Colonic mucosa (tissue), 4 donors: ENCODE measurements at places on chromosomes 2 and 18.
A peak's percentile ranks its signal among the peaks of the same experiment; 100 is the strongest.

GRCh38 chr2:204950695-204951346 is 405.5 kb downstream of the PARD3B start:
- DNase-seq, result no peak

DNA sequence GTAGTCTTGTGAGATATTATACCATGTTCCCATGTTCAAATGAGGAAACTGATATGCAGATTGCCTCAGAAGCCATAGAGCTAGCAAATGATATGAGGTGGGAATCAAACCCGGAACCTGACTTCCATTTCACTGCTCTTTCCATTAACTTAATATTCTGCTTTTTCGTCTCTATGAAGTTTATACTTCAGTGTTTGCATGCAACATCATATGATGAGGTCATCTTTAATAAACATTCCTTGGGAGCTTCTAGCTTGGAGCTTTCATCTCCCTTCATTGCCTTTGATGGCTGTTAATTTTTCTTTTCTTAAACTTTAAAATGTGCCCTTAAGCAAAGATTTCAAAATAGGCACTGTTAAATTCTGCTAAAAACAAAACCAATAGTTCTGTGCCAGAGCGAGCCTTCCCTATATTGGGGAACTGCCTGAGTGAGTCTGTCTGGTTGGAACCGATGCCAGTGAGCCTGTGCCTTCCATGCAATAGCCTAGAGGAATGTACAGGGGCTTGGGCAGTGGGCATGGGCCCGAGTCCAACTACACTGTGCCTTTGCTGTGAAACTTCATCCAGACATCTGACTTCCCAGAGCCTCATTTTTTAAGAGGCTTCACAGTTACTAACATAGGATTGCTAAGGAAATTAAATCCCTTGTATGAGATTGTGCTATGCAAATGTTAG is 91.1 kb upstream of the TMEM200C start:
- no peak for DNase-seq

DNA sequence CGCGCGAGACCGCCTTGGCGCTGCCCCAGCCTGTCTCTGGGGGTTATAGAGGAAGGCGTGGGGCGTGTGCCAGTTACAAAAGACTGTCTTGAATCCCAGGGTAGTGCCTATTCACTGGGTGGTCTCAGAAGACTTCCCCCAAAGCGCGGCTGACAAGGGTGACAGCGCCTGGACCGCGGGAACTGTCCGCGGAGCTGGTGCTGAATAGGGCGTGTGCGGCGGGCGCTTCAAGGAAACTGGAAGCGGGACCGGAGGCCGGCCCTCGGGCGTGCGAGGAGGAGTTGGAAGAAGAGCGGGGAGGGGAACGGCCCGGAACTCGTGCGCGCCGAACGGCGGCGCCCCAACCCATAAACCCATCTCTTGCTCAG is 2.3 kb downstream of the EGR4 start:
- DNase-seq, result peak; percentile 60

- no peak for DNase-seq
These were observed 119.8 kb downstream of the LRATD1 start for GRCh38 chr2:14752295-14752694.

DNA sequence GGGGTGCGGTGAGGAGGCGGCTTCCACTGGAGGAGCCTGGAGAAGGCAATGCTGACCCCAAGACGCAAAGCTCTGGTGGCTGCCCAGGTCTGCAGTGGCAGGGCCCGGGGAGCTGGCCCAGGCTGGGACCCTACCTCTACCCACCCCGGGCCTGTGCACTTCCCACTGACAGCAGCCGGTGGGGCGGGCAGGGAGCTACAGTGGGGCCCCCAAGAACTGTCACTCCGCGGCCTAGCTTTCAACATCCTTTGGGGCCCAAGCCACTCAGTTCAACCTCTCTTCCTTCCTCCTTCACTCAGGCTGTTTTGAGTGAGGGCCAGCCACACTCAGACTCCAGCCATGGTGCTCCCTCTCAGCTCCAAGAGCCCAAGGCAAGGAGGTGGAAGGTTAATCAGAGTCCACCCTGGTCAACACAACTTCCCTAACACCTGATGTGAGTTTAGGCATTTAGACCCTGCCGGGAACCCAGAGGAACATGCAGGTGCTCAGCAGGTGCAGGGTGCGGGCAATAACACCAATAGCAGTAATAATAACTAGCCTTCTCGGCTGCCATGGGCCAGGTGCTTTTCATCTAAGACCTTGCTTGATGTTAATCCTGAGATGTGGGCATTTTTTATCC is 93.6 kb downstream of the ZFP36L2 start:
- no peak for DNase-seq

DNA sequence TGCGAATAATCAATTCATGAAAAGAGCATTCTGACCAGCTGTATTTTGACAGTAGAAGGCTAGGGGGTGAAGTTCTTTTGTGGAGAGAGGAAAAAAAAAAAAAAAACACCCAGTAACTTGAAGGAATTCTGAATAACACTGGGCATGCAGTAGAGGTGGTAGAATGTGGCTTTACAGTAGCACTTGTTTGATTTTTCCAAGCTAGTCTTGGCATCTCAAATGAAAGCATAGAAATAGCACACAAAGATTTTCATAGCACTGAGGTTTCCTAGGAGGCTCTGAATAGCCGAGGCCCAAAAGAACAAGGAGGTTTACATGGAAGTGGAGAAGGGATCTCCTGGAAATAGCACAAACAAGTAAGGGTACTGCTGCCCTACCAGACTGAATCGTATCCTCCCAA is 470.2 kb upstream of the CDH20 start:
- DNase-seq, result no peak

- DNase-seq, result no peak
These were observed 258.5 kb downstream of the DOK6 start for GRCh38 chr18:69659142-69659651.

- DNase-seq, result no peak
These were observed 15.2 kb downstream of the ACVR2A start for GRCh38 chr2:147860009-147860408.

- no peak for DNase-seq
These were observed 23.7 kb downstream of the PLEK start for GRCh38 chr2:68388772-68389171.

GRCh38 chr2:64696636-64697035 is 42.9 kb upstream of the SERTAD2 start:
- DNase-seq, result no peak

DNA sequence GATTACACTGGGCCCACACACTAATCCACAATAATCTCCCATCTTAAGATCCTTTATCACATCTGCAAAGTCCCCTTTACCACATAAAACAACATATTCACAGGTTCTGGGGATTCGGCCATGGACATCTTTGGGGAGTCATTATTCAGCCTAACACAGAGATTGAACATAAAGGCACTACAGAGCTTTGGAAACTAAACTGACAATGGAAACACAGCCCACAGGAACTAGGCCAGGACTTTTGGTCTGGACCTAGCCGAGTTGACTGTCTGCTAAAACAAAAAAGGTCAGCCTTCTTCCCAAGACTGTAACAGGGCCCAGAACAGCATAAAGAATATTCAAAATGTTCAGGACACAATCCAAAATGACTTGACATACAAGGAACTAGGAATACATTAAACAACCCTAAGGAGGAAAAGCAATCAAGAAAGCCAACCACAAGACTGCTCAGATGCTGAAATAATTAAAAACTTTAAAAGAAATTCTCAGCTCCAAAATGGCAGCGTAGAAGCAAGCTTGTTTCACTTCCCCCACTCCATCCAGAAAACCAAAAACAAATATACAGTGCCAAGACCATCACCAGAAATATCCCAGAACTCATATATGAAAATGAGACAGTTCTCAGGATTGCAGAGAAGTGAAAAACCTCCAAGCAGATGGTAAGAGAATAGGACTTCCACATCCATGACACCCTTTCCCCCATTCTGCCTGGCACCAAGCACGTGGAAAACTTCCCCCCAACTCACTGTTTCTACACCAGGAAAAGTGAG is 207.8 kb downstream of the ATAD2B start:
- no peak for DNase-seq

- no peak for DNase-seq
These were observed 250 bp upstream of the SPEG start for GRCh38 chr2:219434468-219434717.

DNA sequence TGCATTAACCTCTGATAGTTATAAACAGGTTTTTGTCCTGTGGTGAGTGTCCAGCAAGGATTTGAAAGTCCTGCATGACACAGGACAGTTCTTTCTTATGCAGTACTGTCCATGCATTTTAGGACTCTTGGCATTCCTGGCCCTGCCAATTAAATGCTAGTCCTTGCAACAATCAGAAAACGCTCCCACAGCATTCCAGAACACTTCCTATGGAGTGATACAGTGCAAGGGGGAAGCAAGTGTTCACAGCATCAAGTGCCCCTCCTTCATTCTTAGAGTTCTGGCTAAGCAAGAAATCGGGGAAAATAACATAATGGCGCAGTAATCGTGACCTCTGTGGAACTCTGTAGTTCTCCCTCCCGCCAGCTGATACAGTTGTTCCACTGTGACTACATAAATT is 62.9 kb downstream of the ARHGAP28 start:
- DNase-seq, result no peak

- DNase-seq, result no peak
These were observed 351.3 kb upstream of the LRRTM4 start for GRCh38 chr2:77873506-77873905.

- no peak for DNase-seq
These were observed 241.7 kb downstream of the CD226 start for GRCh38 chr18:69705987-69706386.

DNA sequence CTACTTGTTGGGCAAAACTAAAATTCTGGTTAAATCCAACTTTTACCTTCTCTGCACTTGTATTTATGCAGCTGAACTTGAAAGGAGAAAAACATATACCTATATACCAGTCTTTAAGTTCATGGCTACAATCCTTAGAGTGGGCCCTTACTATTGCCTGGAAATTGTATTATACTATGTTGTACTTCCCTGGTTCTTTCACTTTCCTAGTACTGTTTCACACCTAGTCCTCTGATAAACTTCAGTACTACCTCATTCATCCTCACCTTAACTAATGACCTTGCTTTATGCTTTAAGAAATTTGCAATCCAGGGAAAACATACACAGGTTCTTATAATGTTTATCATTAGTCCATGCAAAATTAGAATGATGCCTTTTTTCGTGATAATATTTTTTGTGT is 103.8 kb downstream of the HAUS1 start:
- DNase-seq, result no peak

DNA sequence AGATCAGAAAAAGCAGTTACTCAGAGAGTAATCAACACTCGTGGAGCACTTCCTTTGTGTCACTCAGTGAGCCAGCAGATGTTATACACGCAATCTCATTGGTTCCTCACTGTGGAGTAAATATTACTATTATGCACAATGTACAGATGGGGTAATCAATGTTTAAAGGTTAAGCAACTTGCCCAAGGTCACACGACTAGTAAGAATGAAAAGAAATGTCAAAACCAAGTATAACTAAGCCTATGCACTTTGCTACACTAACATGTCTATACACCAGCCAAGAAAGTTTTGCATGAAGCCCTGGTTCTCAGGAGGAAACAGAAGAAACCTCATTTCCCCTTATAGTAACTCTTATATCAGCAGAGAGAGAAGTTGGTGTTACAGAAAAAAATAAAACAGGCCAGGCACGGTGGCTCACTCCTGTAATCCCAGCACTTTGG is 5.4 kb downstream of the METTL21A start:
- DNase-seq, result no peak

DNA sequence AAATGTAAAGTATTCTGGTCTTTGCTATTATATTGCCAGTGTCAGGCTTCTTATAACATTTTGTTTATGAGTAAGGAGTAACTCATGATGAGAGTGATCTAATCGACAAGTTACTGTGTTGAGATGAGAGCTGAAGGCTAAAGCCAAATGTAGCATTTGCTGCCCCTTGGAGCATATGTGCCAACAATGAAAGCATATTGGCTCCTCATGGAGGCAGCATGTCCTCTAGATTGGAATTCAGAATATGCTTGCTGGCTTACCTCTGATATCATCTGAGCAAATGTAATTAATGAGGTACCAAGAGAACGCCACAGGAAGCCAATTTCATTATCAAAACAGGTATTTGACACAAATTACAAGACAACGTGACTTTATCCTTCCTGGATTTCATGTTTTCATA is 781.1 kb upstream of the FSHR start:
- no peak for DNase-seq

DNA sequence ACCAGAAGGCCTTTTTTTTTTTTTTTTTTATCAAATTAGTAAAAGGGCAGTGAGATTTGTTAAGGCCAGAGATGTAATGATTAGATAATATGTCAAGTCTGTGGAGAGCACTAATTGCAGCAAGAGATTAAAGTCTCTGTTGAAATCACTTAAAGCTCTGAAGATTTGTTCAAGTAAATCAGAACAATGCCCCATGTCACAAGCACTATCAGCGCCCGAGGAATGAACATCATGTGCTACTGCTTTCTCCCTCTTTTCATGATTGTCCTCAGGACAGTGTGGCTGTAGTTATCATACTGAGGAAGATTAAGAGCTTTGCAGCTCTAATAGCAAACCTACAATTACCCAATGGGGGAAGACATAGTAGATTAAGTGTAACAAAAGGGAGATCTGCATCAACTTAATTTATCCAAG is 71.1 kb downstream of the TDRD15 start:
- no peak for DNase-seq

GRCh38 chr2:46353509-46353908 is 56.3 kb downstream of the EPAS1 start:
- no peak for DNase-seq

DNA sequence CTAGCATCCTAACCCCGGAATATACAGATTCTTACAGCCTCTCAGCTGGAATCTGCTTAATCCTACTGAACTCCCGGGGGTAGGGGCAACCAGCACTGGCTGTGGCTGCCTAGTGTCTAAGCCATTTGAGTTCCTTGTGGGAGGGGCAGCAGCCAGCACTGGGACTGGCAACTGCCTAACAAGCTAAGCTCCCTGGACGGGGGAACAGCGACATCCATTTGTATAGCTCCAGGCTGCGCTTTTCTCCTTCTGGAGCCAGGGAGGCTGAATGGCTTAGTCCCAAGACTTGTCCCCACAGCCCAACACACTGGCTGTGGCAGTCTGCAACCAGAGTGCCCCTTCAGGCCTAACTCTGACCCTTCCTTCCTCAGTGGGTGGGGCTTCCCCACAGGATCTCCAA is 787.2 kb downstream of the METTL4 start:
- no peak for DNase-seq
